HCT116 (cell line): ENCODE measurements at places on chromosomes 3 and 15. TPM values are rescaled to one million over a fixed set of nuclear protein-coding genes. Genes with fewer than 3 reads are reported as not detected.

- DNase-seq: no peak
- H3K27ac ChIP-seq: no peak overlapping the region
- H3K27me3 ChIP-seq: no peaks in the 10 kb centered on the region
- H3K4me3 ChIP-seq: no peak overlapping the region
- H3K36me3 ChIP-seq: no peaks in the 10 kb centered on the region
Observed at GRCh38 chr15:75156326-75157215, 45.1 kb upstream of the C15orf39 start.

DNA sequence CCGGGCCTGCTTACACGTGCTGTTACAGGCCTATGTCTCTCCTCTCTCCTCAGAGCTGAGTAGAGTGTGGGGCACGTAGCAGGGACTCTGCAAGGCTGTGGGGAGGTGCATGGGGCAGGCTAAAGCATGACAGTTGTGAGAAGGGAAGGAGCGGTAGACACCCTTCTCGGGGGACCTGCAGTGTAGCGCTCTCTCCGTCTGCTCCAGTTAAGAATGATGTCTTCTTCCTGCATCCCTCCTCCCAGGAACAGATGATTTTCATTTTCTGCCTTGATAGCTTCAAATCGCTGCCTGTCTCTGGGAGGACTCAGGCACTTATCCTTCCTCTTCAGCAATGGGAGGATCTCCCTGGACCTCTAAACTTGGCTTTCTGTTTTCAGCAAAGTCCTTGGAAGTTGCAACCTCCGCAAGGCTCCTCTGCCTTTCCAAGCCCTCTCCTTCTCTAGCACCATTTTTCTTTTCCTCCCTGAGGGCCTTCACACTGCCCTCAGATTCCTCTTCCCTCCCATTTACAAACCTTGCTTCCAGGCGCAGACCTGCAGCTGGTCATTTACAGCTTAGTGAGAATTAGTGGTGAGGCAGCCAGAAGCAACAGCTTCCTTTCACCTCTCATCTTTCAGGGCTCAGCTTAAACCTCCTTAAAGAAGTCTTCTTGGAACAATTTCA lies 23.4 kb upstream of the TLE3 start:
- DNase-seq: no peak
- H3K4me1 ChIP-seq: no peaks in the 10 kb centered on the region
- H3K27me3 ChIP-seq: peaks cover 7% of the 10 kb centered on the region; the same call in 1 of the 2 replicates
- no peaks in the 10 kb centered on the region for H3K36me3 ChIP-seq

GRCh38 chr15:40102897-40103858 lies 5.5 kb downstream of the BMF start:
- H3K27me3 ChIP-seq: no peaks in the 10 kb centered on the region
- DNase-seq: no peak
- H3K36me3 ChIP-seq: no peaks in the 10 kb centered on the region
- H3K4me1 ChIP-seq: peaks cover 81% of the 10 kb centered on the region
- H3K27ac ChIP-seq: peak overlapping the region; percentile 15; the same call in 1 of the 2 replicates

DNA sequence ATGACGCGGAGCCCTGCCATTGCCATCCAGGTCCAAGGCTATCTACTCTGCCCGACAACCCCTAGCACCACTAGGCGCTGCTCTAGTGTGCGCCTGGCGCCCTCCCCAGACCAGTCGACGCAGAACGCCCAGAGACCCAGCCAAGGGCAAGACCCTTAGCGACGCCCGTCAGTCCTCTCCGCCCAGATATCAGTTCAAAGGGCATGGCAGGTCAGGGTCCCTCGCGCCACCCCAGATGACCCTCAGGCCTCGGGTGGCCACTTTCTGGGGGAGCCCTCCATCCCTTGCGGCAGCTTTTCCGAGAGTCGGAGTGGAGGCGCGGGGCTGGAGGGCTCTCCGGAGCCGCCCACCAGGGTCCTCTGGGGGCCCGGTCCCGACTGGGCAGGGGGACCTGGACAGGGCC lies 371 bp upstream of the CLSTN2 start:
- no peak overlapping the region for H3K4me3 ChIP-seq
- H3K4me1 ChIP-seq: no peaks in the 10 kb centered on the region
- peaks cover 9% of the 10 kb centered on the region; the same call in 1 of the 2 replicates for H3K27me3 ChIP-seq
- H3K36me3 ChIP-seq: no peaks in the 10 kb centered on the region

GRCh38 chr3:133479895-133480669 lies 80.2 kb downstream of the BFSP2 start:
- peak overlapping the region; percentile 74 for H3K27ac ChIP-seq
- no peaks in the 10 kb centered on the region for H3K27me3 ChIP-seq
- H3K36me3 ChIP-seq: no peaks in the 10 kb centered on the region
- peak overlapping the region; percentile 31 for H3K4me3 ChIP-seq
- H3K4me1 ChIP-seq: peaks cover 31% of the 10 kb centered on the region

GRCh38 chr3:178244733-178245709 lies 291.2 kb upstream of the KCNMB2 start:
- no peak overlapping the region for H3K27ac ChIP-seq
- H3K4me1 ChIP-seq: no peaks in the 10 kb centered on the region
- H3K4me3 ChIP-seq: no peak overlapping the region
- no peak for DNase-seq
- H3K36me3 ChIP-seq: no peaks in the 10 kb centered on the region
- H3K27me3 ChIP-seq: no peaks in the 10 kb centered on the region

GRCh38 chr15:41102854-41103253 lies 13.2 kb downstream of the INO80 start:
- no peak overlapping the region for H3K27ac ChIP-seq
- no peak for DNase-seq
- H3K4me3 ChIP-seq: no peak overlapping the region
- H3K36me3 ChIP-seq: peaks cover 2% of the 10 kb centered on the region; the same call in 1 of the 2 replicates
- H3K4me1 ChIP-seq: no peaks in the 10 kb centered on the region
- H3K27me3 ChIP-seq: no peaks in the 10 kb centered on the region

DNA sequence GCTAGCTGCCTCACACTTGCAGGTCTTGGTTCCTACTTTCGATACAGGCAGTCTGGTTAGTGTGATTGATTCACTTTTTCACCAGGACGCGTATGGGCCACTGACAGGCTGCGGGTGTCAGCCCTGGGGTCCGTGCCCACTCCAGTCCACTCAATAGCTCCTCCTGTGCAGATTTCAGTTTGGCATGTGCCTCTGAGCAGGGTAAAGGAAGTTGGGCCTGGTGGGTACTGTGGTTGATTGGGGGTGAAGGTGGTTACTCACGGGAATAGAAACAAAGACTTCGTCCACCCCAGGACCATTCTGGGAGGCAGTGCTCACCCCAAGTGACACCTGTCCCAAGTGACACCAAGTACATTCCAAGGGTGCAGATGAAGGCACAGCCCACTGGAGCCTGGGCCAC lies 62.3 kb downstream of the EPHB1 start:
- H3K4me3 ChIP-seq: no peak overlapping the region
- no peak overlapping the region for H3K27ac ChIP-seq
- H3K36me3 ChIP-seq: no peaks in the 10 kb centered on the region

- no peaks in the 10 kb centered on the region for H3K36me3 ChIP-seq
- no peaks in the 10 kb centered on the region; the same call in 1 of the 2 replicates for H3K4me1 ChIP-seq
- no peaks in the 10 kb centered on the region for H3K27me3 ChIP-seq
- no peak overlapping the region for H3K4me3 ChIP-seq
- H3K27ac ChIP-seq: no peak overlapping the region
Observed at GRCh38 chr3:109059264-109059663, 58.7 kb downstream of the MORC1 start.

- H3K27ac ChIP-seq: no peak overlapping the region
- H3K4me3 ChIP-seq: no peak overlapping the region
- no peaks in the 10 kb centered on the region for H3K4me1 ChIP-seq
- no peaks in the 10 kb centered on the region for H3K36me3 ChIP-seq
Observed at GRCh38 chr3:167146911-167147310, 233.2 kb downstream of the ZBBX start.

GRCh38 chr3:104825116-104825515 lies 541.6 kb upstream of the ALCAM start:
- H3K27ac ChIP-seq: no peak overlapping the region
- H3K4me3 ChIP-seq: no peak overlapping the region
- H3K27me3 ChIP-seq: no peaks in the 10 kb centered on the region
- DNase-seq: no peak
- H3K4me1 ChIP-seq: no peaks in the 10 kb centered on the region
- H3K36me3 ChIP-seq: no peaks in the 10 kb centered on the region

DNA sequence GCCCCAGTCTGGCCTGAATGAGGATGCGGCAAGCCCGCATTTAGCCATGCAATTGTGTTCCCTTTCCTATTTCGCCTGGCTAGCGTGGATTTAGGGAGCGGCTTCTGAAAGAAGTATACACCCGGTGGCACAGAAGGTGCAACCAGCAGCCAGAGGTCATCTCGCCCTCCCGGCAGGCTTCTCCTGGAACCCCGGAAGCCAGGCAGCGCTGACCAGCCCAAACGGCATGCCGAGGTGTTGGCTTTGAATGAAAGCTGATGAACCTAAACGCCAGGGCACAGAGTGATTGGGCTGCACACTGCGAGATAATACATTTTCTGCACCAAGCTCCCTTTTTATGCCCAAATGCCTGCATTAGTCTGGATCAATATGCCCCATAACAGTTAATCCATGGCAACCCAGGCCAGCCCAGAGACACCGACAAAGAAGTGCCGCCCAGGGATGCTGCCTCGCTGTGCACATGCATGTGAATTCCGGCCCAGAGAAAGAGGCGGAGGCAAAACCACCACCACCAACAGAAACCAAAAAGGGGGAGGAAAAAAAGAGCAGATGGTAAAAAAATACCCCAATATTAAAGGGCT lies 1.4 kb downstream of the SRGAP3 start:
- H3K4me1 ChIP-seq: peaks cover 31% of the 10 kb centered on the region
- no peak for DNase-seq
- no peaks in the 10 kb centered on the region for H3K27me3 ChIP-seq
- no peak overlapping the region for H3K27ac ChIP-seq

GRCh38 chr3:52082951-52083350 lies 26.6 kb upstream of the DUSP7 start:
- H3K27ac ChIP-seq: no peak overlapping the region
- no peak overlapping the region for H3K4me3 ChIP-seq
- no peaks in the 10 kb centered on the region for H3K4me1 ChIP-seq
- no peaks in the 10 kb centered on the region for H3K27me3 ChIP-seq
- no peak for DNase-seq

DNA sequence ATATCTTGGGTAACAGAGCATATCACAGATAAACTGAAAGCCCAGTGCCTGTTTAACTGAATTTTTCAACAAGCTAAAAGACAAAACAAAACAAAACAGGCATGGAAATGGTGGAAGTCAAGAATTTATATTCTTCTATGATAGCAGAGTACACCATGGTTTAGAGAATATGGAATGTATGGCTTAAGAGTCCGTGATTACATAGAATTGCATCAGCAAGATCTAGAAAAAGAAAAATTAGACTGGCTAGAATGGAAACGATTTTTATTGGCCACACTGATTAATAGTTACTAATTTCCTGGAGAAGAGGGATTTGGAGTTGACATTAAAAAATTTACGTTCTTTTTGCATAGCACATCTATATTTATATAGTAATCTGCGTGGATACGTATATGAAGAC lies 435.2 kb upstream of the DPPA4 start:
- H3K36me3 ChIP-seq: no peaks in the 10 kb centered on the region
- DNase-seq: no peak
- H3K27me3 ChIP-seq: no peaks in the 10 kb centered on the region
- H3K27ac ChIP-seq: no peak overlapping the region
- H3K4me1 ChIP-seq: no peaks in the 10 kb centered on the region
- H3K4me3 ChIP-seq: no peak overlapping the region

DNA sequence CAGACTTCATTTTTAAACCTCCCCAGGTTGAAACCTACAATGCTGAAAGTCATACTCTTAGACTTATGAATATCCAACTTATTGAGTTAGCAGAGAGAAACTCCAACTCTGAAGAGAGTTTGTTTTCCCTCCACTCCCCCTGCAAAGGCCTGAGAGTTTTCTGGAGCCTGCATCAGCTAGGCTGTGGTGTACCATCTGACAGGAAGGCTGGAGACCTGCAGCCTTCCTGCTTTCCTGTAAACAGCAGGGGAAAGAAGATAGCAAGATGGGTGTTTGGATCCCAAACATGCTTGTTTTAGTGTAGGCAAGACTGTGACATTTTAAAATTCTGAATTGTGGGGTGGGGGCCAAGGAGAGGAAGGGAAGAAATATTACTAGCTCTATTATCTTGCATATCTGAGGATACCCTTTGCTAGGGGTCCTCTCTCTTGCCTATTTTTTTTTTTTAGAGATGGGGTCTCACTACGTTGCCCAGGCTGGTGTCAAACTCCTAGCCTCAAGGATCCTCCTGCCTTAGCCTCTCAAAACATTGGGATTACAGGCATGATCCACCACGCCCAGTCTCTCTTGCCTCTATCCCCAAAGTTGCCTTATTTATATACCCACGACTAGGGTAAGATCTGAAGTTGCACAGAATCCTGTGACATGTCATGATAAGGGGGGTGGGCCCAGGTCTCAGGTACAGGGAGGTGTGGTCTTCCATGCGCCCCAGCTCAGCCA lies 51.0 kb upstream of the USP3 start:
- no peaks in the 10 kb centered on the region for H3K27me3 ChIP-seq
- DNase-seq: no peak
- no peak overlapping the region for H3K4me3 ChIP-seq

DNA sequence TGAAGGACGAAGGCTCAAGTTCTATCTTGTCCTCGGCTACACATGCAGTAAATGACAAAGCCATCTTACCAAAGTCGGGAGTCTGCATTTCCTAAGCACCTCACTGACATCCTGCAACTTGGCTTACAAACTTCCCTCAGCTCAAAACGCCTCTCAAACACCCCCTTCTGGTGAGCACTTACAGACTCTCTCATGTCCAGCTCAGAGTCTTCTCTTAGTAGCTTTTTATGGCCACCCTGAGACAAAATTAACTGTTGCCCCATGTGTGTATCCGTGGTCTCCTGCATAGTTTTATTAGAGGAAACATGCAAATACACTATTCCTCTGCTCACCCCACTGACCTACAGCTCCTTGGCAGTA lies 819.7 kb downstream of the FHIT start:
- no peak for DNase-seq
- H3K36me3 ChIP-seq: no peaks in the 10 kb centered on the region
- no peak overlapping the region for H3K27ac ChIP-seq
- no peak overlapping the region for H3K4me3 ChIP-seq

- DNase-seq: no peak
- H3K4me1 ChIP-seq: no peaks in the 10 kb centered on the region
- H3K4me3 ChIP-seq: no peak overlapping the region
- H3K27ac ChIP-seq: no peak overlapping the region
- H3K36me3 ChIP-seq: no peaks in the 10 kb centered on the region
Observed at GRCh38 chr3:31988271-31988670, 6.7 kb downstream of the ZNF860 start.

- H3K27me3 ChIP-seq: no peaks in the 10 kb centered on the region
- no peak for DNase-seq
- peak overlapping the region; percentile 49; the same call in 1 of the 2 replicates for H3K27ac ChIP-seq
- H3K36me3 ChIP-seq: no peaks in the 10 kb centered on the region
- peak overlapping the region; percentile 57 for H3K4me3 ChIP-seq
Observed at GRCh38 chr3:10010421-10010877, 15.8 kb upstream of the FANCD2 start.

- no peaks in the 10 kb centered on the region for H3K36me3 ChIP-seq
- no peak for DNase-seq
- H3K4me3 ChIP-seq: no peak overlapping the region
- H3K27ac ChIP-seq: no peak overlapping the region
Observed at GRCh38 chr3:194246709-194247349, 104.3 kb downstream of the CPN2 start.

HHLA2 gene
- total RNA-seq: not detected

ISLR gene
- total RNA-seq: 0.12 TPM

TGM5 gene
- total RNA-seq: not detected

CYP8B1 gene
- 0.12 TPM for total RNA-seq

SLCO2A1 gene
- 0.52 TPM for total RNA-seq

MYRIP gene
- total RNA-seq: 0.44 TPM

FOXB1 gene
- total RNA-seq: not detected

PLXNB1 gene
- total RNA-seq: 35.6 TPM

SLC33A1 gene
- 23.3 TPM for total RNA-seq

GRK7 gene
- total RNA-seq: not detected

ZNF662 gene
- not detected for total RNA-seq

IL17RE gene
- 14.3 TPM for total RNA-seq

MOBP gene
- not detected for total RNA-seq

CPNE9 gene
- total RNA-seq: 0.98 TPM

PGBD4 gene
- total RNA-seq: 0.96 TPM
